NCI-H1436 (cell line): ENCODE measurements at places on chromosomes 2 and 18.

DNA sequence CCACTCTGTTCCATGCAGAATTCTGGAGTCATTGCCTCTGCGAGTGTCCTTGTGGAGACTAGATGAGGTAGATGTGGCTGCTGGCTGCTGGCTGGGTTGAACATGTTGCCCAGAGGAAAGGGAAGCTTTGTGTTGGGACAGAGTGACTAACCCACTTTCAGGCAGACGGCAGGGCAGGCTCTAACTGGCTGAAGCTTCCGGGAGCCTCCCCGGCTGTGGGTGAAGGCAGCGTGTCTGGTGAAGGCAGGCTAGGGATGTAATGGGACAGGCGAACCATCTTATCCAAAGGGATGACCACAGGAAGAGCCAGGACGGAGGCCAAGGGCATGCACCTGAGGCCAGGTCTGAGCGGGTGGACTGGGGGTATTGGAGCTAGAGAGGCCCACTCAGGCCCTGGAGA is 16.0 kb downstream of the ASPRV1 start:
- DNase-seq, result no peak

GRCh38 chr18:32764611-32765244 is 8.1 kb downstream of the KLHL14 start:
- no peak for DNase-seq

GRCh38 chr18:10245846-10246175 is 208.6 kb upstream of the APCDD1 start:
- peak; percentile 34 for DNase-seq

- DNase-seq, result no peak
Observed at GRCh38 chr18:8562070-8562469, 47.2 kb upstream of the RAB12 start.

- peak; percentile 37 for DNase-seq
Observed at GRCh38 chr2:8627019-8627691, 54.7 kb upstream of the ID2 start.

- DNase-seq, result no peak
Observed at GRCh38 chr18:56312551-56313335, 325.6 kb downstream of the TXNL1 start.

- DNase-seq, result no peak
Observed at GRCh38 chr2:228655331-228655730, 473.8 kb upstream of the SPHKAP start.

DNA sequence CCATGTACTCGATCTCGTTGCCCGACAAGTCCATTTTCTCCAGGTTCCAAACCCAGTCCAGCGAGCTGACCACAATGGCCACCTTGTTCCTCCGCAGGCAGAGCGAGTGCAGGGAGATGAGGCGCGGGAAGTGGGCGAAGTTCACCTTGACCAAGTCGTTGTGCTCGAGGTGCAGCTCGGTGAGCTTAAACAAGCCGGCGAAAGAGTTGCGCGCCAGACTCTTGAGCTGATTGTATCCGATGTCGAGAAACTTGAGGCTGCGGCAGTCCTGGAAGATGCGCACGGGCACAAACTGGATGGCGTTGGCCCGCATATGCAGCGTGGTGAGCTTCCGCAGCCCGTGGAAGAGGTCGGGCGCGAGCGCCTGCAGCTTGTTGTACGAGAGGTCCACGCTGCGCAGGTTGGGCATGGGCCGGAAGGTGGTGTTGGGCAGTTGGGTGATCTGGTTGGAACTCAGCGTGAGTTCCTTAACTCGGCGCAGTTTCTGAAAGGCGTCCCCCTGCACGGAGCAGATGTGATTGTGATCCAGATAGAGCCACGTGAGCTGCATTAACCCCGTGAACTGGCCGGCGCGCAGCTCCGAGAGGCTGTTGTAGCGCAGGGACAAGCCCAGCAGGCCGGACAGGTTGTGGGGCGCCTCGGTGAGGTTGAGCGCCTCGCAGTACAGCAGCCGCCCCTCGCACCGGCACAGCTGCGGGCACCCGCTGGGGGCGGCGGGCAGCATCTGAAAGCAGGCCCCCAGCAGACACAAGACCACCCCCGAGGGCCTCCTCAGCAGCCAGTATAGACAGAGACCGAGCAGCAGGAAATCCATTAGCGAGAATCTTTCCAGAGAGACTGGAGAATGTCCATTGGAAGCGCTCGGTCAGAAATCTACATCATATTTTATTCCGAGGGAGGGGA is 1.3 kb downstream of the LRRTM1 start:
- no peak for DNase-seq

DNA sequence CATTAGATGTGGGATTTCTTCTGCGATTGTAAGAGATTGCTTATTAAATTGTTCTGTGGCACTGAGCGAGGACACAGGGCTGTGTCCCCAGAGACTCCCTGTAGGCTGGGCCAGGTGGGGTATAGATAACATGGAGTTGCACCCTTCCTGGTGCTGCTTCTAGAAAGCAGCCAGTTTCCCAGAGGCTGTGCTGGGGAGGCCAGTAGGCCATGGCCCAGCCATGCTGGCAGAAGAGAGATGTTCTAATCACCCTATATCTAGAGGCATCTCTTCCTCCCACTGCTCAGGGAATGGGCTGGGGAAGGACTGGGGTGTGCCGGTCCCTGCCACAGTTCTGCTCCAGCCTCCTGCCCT is 66.9 kb downstream of the HS1BP3 start:
- DNase-seq, result no peak
